ENCODE measurements at places on chromosomes 13 and 19.

DNA sequence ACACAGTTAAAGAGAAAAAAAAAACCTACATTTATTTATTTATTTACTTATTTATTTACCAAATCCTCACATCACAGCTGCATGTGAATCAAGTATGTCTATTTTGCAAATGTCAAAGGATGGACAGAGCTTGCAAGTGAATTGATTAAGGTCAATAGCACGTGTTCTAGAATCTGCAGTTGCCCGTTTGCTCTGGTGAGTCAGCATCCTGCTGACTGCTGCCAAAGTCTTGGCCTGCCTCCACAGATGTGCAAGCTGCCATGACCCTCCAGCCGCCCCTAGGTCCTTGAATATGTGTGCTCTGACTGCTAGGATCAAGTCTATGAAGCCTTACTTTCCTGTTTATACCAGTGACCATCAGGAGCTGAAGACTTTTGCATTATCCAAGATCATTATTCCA lies 320.6 kb downstream of the GPC5 start:
- DNase-seq, result no peak

GRCh38 chr13:95075506-95075905 lies 225.7 kb downstream of the ABCC4 start:
- DNase-seq, result no peak

DNA sequence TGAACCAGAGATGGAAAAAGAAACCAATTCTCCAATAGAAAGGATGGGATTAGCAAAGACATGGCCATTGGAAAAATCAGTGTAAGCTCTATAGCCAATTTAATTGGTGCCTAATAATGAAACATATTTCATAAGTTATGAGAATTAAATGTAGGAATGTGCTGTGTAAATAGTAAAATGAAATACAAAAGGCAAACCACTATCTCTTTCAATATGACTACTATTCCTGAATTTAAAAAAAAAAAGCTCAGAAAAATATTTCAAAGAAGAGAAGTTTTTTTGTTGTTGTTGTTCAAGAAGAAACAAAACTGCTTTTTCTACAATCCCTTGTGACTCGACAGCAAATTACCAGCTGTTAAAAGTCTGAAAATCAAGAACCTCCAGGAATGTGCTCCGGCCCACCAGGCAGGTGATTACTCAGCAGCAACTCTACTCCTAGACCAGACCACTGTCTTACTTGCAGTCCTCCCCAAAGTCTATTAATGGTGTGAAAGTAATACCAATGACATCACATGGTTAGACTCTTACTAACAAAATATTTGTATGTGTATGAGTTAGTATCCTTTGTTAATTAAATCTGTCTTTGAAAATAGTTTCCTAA lies 362.4 kb downstream of the KCTD12 start:
- no peak for DNase-seq

GRCh38 chr19:20611866-20612265 lies 46.3 kb upstream of the ZNF737 start:
- DNase-seq, result no peak

GRCh38 chr19:29928831-29929230 lies 13.2 kb upstream of the URI1 start:
- no peak for DNase-seq

Data from COR-L47 (cell line).